ENCODE measurements at places on chromosomes 7 and 10. TPM values are rescaled to one million over a fixed set of nuclear protein-coding genes. Genes with fewer than 3 reads are reported as not detected.

DNA sequence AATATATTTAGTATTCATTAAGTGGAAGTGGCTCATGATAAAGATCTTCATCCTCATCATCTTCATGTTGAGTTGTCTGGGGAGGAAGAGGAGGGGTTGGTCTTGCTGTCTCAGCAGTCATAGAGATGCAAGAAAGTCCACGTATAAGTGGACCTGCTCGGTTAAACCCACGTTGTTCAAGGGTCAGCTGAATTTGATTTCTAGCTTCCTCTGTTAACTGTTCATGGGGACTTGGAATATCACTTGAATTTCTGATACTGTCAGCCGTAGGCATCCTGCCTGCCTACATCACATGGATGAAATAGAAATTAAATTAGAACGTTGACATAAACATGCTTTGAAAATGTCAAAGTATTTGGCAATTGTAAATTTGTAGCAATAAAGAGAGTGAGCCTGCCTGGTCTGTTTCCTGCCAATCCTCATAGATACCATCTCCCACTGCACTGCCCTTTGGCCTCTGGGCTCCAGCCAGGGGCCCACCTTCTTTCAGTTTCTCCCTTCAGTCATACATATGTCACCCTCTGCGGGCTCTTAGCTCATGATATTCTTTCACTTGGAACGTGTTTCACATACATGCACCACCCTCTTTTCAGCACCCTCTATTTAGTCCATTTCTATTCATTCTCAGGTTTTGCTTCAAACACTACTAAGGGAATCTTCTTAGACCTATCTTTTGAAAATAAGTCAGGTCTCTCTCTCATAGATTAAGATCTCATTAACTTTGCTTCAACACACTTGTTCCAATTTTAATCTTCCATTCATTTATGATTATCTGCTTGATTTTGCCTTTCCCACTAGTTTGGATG is 376.3 kb downstream of the IPMK start:
- DNase-seq = no peak

DNA sequence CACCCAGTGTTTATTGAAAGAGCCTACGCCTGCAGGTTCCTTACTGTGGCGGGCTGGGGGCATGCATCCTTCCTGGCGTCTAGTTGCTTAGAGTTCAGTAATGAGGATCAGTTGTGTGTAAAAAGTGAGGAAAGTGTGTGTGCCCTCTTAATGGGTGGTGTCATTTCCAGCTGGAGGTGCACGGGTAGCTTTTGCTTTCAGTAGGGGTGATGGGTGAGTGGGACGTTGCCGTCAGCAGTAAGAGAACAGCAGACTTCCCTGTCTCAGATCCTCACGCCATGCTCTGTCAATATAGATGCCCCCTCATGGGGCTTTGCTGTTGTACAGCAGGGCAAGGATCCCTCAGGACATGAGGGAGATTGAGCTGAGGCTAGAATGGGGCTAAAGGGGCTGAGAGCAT is 352.6 kb upstream of the GALNT17 start:
- no peak for DNase-seq

- DNase-seq = no peak
Measured at GRCh38 chr10:15084502-15084922, 4.1 kb downstream of the ACBD7 start.

DNA sequence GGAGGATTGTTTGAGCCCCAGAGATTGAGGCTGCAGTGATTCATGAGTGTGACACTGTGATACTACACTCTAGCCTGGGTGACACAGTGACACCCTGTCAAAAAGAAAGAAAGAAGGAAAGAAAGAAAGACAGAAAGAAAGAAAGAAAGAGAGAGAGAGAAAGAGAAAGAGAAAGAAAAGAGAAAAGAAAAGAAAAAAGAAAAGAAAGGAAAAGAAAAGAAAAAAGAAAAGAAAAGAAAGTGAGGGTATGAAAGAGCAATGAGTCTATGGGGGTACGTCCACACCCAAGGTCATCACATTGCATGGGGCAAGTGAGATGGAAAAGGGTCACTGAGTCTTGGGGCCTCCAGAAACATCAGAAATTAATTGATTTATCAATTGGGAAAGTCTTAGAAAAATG is 135.2 kb upstream of the CSTF2T start:
- no peak for DNase-seq

The NUP205 gene
- total RNA-seq = 51.6 TPM

Measured in posterior vena cava (tissue), 2 donors.